Ovary (tissue), 10 donors: ENCODE measurements at places on chromosomes 13 and 19. TPM values are rescaled to one million over a fixed set of nuclear protein-coding genes. Genes with fewer than 3 reads are reported as not detected.

DNA sequence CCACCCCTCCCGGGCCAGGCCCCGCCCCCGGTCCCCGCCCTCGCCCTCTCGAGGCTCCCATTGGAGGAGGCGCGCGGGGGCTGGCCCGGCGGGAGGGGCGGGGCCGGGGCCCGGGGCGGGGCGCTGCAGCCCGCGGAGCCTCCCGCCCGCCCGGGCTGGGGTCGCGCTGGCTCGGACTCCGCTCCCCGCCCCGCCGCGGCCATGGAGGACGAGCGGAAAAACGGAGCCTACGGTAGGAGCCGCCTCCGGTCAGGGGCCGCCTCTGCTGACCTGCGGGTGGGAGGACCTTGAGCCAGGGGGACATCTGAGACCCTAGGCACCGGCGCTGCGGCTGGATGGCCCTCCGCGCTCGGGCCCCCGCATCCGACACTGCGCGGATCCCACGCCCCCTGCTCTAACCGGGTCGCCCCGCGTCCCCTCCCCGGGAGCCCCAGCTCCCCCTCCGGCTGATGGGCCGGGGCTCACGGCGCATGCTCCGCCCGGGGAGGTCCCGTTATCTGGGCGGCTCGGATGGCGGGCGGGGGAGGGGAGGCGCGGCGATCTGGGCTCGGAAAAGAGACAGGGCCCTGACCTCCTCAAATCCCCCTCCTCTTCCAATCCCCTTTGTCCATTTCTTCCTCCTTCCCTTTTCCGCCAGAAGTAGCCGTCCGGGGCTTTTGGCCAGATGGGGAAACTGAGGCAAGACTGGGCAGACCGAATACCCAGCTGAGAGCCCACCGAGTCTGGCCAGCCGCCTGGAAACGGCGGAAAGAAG is 15.4 kb upstream of the AP1M2 start:
- H3K27me3 ChIP-seq: no peaks in the 10 kb centered on the region
- peak overlapping the region; percentile 68 for H3K27ac ChIP-seq
- peak; percentile 86 for DNase-seq
- peak overlapping the region; percentile 74 for H3K4me3 ChIP-seq
- H3K4me1 ChIP-seq: peaks cover 2% of the 10 kb centered on the region
- no peaks in the 10 kb centered on the region for H3K36me3 ChIP-seq

GRCh38 chr13:35716729-35717128 is 240.2 kb upstream of the MAB21L1 start:
- no peaks in the 10 kb centered on the region for H3K27me3 ChIP-seq
- no peak overlapping the region for H3K4me3 ChIP-seq
- no peaks in the 10 kb centered on the region for H3K36me3 ChIP-seq
- DNase-seq: no peak

CEACAM7 gene
- not detected for total RNA-seq

- no peak for DNase-seq
- H3K27me3 ChIP-seq: peaks cover 2% of the 10 kb centered on the region
- no peak overlapping the region for H3K27ac ChIP-seq
- peaks cover 4% of the 10 kb centered on the region for H3K4me1 ChIP-seq
These were observed 829 bp downstream of the KCNC3 start for GRCh38 chr19:50328224-50328872.

KL gene
- 0.40 TPM for total RNA-seq

DNA sequence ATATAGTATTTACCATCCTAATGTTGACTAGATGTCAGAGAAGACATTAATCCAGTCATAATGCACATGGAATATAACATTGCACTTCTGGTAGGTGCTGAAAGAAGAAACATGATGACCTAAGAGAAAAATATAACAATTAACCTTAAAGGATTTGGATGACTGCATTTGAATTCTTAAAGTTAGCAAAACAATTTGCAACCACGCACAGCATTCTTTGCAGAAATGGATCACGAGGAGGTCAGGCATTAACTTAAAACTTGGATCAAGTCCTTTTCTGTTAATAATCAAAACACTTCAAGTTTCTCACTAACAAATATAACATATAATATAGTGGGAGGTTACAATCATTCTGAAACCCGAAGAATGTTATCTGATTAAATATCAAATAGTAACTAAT is 525.0 kb upstream of the SLITRK6 start:
- no peaks in the 10 kb centered on the region for H3K36me3 ChIP-seq
- no peaks in the 10 kb centered on the region for H3K4me1 ChIP-seq
- H3K27ac ChIP-seq: no peak overlapping the region
